NCI-H2029 treated with DMSO at 0.1 percent for 48 hours (cell line): ENCODE measurements at places on chromosomes 1 and 21.

DNA sequence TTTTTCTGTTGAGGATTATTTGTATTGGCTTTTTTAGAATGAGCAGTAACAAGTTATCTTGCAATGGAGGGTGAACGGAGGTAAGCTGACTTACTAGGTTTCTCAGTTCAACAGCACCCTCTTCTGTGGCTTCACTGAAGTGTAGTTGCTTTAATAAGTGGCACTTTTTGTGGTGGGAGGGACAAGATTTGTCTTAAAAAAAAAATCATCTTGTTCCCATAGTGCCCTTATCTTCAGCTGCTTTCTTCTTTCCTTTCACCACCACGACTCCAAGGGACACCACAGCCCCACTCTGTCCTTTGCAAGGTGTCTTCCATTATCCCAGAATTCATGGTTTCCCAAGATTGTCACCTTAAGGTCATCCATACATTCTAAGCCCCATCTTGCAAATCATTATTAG, 92.9 kb downstream of the PIGK start:
- DNase-seq, result no peak

DNA sequence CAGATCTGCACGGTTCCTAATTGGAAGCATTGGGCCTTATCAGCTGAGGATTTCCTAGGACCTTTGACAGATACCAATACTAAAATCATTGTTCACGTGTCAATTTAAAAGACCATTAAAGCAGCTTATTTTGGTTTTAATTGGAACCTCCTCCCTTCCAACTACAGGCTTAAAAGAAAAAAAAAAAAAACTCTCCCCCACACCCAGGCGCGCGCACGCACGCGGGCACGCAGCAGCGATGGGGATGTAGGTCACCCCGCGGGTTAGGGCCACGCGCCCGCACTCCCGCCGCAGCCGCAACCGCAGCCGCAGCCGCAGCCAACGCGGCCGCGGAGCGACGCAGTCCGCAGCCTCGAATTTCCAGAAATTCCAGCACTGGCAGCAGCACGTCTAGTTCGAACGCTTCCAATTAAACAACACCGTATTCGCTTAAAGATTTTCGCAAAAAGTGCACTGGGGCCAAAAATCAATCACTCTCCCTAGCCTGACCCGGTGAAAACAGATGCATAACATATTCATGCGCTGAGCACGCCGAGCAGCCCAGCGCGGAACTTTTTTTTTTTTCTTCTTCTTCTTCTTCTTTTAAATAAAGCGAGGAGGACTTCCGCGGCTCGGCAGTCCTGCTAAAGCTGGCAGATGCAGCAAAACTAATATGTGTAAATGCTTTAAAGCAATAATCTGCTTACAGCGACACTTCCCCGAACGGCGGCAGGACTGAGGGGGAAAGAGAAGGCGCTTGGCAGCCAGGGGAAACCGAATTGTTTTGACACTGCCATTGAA, 13.3 kb upstream of the BARHL2 start:
- DNase-seq, result no peak

- DNase-seq, result no peak
Measured at GRCh38 chr1:89279011-89279466, 6.4 kb upstream of the GBP5 start.

DNA sequence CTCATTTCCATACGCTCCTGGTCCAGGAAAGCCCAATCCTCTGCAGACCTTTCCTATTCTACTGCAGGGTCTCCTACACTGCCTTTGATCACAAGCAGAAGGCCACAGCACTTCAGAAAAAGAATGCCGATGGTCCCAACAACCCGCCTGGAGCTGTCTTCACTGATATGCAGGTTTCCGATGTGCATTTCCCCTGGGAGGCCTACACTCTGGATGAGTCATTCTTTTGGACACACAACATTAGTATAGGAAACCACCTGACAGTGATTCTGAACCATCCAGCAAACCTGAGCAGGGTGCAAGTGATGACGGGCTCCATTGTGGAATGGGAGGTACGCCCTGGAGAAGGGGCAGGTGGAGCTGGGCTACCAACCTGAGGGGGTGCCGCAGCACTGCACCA, 15.0 kb downstream of the PCAT6 start:
- DNase-seq, result no peak

DNA sequence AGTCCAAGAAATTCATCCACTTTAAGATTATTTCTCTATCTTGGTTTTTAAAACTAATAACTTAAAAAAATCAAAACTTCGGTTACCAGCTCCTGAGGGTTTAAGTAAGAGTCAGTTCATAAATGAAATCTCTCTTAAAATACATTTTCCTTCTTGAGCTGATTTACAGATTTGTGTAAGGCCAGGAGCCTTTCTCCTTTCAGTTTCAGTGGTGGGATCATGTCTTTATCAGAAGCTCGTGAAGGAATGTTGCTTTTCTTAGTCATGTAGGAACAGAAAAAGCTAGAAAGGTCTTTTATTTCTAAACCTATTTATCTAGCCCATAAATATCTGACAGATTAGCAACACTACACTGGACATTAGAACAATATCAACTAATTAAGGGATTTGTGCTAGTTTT, 390.2 kb downstream of the GPATCH2 start:
- DNase-seq, result no peak

GRCh38 chr1:51690285-51690961, 73.5 kb downstream of the OSBPL9 start:
- DNase-seq, result peak; percentile 75

DNA sequence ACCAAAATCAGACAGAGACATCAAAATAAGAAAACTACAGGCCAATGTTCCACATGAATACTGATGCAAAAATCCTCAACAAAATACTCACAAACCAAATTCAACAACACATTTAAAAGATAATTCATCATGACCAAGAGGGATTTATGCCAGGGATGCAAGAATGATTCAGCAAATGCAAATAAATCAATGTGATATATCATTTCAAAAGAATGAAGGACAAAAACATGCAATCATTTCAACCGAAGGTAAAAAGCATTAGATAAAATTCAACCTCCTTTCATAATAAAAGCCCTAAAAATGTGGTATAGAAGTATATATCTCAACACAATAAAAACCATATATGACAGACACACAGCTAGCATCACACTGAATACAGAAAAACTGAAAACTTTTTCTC, 81.5 kb upstream of the LYPLAL1 start:
- no peak for DNase-seq

DNA sequence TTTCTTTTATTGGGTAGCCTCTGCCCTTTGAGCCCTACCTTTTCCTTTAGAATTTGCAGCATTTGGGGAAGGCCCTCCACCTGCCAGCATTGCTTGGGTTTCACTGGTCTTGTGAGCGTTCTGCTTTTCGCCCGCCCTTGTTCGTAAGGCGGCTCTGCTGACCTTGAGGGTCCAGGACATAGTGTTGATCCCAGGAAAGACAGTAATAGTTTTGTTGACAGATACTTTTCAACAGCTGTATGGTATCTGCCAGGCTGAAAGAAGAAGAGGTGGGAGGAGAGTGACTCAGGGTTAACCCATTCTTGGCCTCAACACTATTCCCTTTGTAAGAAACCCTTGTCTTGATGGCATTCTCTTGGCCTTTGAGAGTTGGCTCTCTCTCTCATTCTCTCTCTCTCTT, 113.4 kb upstream of the SPAG17 start:
- DNase-seq, result no peak

DNA sequence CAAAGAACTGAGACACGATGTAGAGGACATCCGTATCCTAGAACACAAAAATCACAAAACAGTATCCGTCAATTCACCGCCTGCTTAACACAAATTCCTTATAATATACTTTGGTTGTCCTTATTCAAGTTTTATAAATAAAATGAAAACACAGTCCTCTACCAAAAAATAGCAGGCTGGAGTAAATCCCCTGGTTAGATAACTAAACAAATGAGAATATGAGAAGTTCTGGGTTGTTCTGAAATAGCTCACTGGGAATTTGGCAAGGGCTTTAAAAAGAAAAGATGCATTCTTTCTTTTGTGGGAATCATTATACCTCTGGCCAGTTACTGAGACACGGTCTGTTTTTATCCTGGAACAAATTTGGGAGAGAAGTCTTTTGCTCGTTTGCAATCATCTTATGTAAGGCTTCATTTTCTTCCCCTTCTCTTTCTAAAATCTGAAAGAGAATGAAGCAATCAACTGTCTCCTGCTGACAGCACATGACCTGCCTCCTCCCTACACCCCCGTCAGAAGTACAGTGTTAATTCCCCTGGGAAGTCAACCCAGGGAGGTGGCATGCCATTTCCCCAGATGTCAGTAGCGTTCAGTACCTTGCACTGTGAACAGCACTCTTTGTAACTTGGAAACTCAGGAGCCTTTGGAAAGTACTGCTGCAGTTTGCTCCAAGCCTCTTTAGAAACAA, 37.1 kb upstream of the RAP1GAP start:
- no peak for DNase-seq

GRCh38 chr1:2501041-2501819, 25.1 kb downstream of the PLCH2 start:
- no peak for DNase-seq

GRCh38 chr1:163084330-163084729, 15.2 kb downstream of the RGS4 start:
- no peak for DNase-seq

DNA sequence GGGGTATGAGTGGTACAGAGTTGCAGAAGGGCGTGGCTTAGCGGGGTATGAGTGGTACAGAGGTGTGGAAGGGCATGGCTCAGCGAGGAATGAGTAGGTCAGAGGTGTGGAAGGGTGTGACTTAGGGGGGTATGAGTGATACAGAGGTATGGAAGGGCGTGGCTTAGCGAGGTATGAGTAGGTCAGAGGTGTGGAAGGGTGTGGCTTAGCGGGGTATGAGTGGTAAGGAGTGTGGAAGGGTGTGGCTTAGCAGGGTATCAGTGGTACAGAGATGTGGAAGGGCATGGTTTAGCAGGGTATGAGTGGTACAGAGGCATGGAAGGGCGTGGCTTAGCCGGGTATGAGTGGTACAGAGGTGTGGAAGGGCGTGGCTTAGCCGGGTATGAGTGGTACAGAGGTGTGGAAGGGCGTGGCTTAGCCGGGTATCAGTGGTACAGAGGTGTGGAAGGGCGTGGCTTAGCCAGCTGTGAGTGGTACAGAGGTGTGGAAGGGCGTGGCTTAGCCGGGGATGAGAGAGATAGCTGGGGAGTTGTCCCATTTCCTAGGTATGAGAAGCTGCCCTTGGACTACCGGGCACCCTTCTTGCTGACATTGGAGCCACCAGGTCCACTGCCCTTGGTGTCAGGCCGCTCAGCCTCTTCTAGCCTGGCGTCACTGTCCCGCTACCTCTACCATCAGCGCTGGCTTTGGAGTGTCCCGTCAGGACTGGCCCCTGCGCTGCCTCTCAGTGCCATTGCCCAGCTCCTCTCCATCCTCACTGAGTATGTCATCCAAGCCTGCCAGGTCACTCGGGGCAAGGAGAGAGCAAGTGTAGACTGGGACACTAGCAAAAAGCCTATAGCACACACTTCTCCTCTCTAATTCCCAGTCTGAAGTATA, 29.8 kb downstream of the HYI start:
- no peak for DNase-seq

DNA sequence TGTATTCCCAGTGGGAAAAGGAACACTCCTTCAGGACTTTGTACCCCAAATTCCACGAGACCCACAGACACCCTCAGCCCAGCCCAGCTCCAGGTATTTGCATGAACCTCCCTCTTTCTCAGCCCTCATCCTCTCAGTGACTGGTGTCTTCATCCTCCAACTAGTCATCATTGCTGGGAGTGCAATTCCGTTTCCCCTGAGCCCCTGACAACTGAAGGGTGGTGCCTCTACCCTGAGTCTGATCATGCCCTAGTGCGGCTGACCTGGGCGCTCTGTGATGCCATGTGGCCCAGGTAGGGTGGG, 3.8 kb upstream of the ZNF692 start:
- DNase-seq, result no peak

- no peak for DNase-seq
Measured at GRCh38 chr1:44705938-44706337, 25.0 kb downstream of the RNU5D-1 start.

- DNase-seq, result no peak
Measured at GRCh38 chr1:42209526-42210251, 45.1 kb upstream of the GUCA2A start.

- no peak for DNase-seq
Measured at GRCh38 chr1:183143576-183144315, 42.3 kb upstream of the LAMC2 start.

DNA sequence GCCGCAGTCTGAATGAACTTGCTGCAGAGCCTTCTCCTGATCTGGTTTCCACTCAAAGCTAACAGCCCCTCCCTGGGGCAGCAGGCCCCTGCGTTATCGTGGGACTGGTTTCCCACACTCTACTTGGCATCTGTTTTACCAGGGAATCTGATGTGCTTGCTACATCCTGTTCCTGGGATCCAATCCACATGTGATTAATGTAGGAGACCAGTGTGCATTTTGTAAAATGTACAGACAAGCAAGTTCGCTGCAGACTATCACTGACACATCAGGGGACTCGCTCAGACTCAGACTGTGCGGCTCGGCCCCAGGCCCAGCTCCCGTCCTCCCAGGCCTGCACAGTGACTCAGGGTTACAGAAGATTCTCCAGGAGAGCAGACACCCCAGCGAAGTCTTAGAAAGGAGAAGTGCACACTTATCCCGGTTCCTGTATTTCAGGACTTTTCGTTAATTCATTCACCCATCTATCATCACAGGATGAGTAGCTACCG, 340.1 kb downstream of the MATN1 start:
- DNase-seq, result no peak

DNA sequence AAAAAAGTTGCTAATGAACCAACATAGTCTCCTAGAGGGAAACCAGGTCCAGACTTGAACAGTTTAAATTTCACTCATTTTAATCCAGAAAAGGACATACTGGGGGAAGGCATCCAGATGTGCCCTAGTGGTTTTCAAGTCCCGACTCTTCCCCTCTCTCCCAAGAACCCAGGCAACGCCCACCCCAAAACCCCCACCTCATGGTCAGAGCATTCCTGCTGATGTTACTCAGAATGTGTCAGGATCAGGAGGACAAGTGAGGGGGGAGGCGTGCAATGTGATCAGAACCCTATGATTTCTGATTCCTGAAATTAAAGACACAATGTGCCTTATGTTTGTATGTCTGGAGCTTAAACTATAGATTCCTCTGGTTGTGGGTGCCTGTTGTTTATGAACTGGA, 1.6 kb upstream of the CTSK start:
- no peak for DNase-seq

DNA sequence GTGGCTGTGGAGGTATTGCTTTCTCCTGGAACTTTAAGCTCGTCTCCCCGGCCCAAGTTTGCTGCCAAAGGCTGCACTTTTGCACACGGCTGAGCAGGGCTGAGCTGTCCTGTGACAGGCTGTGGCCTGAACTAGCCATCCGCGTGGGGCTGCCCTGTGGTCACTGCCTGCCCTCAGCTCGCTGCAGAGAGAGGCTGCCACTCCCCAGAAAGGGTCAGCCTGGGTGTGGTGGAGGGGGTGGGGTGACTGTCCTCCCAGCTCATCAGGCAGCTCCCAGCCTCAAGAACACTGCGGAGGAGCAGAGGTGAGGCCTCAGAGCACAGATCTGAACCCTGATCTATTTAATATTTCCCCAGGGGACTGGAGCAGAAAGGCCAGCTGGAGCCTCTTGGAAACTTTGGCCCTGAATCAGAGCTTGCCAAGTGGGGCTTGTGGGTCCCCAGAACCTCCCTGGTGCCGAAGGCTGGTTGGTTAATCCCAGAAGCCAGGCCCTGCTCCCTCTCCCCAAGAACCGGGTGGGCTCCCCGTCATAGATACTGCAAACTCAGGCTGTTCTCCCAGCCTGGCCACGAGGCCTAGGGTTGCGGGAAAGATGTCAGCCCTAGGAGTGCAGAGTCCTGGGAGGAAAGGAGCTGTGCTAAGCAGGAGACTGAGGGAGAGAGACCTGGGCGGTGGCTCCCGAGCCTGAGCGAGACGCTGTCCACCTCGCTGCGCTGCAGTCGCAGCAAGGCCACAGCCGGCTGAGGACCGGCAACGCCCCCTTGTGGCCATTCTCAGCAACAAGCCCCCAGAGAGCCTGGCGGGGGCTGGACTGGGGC, 125.1 kb upstream of the IPO9 start:
- DNase-seq, result peak; percentile 35

GRCh38 chr21:33401630-33401992, 1.6 kb upstream of the IFNGR2 start:
- no peak for DNase-seq
